ENCODE measurements at places on chromosomes 5 and 9.

DNA sequence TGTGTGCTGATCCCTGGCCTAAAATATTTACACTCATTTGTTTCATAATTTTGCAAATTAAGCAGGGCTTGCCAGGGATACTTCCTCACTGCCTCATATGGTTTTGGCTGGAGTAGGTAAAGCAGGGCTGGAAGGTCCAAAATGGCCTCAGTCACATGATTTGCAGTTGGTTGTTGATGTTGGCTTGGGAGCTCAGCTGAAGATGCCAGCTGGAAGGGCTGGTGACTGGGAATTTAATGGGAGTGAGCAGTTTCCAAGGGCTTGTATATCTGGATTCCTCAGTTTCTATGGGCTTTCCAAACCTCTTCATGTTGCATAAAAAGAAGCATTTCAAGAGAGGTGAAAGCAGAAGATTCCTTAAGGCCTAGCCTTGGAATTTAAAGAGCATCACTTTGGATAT, 729.3 kb downstream of the CDH18 start:
- DNase-seq: no peak

GRCh38 chr5:56060276-56061110, 65.7 kb upstream of the IL6ST start:
- no peak for DNase-seq

GRCh38 chr9:91182429-91183225, 179.1 kb downstream of the AUH start:
- DNase-seq: peak; percentile 3

DNA sequence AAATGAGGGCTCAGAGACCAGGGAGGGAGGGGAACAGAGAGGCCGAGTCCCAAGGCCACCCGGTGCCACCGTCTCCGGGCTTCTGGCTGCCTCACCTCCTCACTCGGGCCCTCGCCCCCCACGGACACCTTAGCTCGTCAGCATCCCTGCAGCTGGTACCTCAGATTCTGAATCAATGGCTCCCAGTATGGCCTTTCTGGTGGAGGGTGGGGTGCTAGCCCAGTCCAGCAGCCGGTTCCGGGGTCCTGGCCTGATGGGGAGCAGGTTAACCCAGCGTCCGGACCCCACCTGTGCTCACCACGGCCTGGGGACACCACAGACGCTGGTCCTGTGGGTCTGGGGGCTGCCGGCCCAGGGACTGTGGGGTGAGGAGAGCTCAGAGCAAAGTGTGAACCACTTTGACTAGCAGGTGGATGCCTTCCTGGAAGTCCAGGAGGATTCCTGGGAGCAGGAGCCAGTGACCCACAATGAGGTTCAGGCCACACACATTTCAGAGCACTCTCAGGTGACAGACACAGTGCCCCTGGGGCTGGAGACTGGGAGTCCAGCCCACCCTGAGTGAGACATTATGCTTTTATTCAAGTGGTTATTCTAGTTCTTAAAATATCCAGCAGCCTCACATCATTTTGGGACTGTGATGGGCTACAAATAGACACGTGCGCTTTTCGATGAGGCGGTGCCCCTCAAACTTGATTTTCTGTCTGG, 53.3 kb downstream of the AHRR start:
- DNase-seq: no peak

GRCh38 chr5:26482810-26483375, 555.5 kb downstream of the CDH9 start:
- DNase-seq: peak; percentile 9

DNA sequence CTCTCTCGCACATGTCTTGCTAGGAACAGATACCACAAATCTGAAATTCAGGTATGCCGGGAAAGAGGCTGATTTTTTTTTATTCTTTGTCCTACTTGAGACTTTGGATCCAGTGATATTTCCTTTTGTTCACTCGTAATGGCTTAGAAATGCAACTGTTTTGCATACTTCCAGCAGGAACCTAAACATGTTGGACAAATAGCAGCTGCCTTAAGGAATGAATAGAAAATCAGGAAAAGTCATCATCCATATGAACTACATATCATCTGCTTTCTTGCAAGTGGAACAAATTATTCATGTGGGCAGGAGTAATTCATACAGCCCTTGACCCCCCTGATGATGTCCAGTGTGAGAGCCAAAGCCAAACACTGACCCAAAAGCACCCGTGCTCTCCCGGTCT, 17.4 kb downstream of the TTC39B start:
- no peak for DNase-seq

DNA sequence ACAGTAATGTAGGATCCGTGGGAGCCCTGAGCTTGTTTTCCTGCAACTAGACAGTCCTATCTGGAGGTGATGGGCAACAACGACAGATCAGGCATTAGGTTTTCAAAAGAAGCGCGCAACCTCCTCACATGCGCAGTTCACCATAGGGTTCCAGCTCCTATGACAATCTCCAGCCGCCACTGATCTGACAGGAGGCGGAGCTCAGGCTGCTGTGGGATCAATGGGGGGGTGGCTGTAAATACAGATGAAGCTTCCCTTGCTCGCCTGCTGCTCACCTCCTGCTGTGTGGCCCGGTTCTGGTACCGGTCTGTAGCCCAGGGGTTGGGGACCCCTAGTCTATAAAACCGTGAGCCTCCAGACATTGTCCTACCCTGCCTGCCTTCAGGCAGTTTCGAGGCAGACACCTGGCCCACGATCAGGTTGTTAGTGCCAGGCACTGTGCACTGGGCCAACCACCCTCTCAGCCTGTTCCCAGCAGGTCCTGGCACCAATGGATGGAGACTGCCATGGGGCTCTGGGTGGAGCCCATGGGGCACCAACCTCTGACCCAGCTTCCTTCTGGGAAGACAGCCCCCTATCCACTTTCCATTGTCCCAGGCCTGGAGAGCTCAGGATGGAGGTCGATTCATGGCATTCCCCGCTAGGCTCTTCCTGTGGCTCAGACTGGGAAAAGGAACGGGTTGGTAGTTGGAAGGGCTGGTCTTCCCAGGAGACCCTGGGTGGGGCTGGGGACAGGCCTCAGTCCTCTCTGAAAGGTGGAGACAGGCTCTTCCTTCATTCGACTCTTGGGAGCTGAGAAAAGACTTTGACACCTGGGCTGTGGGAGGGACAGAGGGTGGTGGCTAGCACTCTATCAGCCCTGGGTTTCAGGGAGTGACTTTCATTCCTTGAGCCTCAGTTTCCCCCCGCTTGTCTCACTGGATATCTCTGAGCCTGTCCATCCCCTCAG, 1.7 kb downstream of the ENDOG start:
- DNase-seq: no peak

DNA sequence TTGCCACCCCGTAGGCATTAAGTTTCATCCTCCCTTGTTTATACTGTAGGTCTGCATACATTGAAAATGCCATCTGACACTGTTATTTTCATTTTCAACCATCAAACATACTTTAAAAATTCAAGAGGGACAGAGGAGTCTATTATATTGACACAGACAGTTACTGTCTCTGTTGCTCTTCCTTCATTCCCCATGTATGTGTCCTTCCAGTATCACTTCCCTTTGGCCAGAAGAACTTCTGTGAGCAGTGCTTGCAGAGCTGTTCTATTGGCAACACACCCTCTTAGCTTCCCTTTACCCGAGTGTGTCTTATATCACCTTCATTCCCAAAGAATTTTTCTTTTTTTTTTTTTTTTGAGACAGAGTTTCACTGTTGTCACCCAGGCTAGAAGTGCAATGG, 42.8 kb downstream of the RASGEF1C start:
- DNase-seq: no peak

DNA sequence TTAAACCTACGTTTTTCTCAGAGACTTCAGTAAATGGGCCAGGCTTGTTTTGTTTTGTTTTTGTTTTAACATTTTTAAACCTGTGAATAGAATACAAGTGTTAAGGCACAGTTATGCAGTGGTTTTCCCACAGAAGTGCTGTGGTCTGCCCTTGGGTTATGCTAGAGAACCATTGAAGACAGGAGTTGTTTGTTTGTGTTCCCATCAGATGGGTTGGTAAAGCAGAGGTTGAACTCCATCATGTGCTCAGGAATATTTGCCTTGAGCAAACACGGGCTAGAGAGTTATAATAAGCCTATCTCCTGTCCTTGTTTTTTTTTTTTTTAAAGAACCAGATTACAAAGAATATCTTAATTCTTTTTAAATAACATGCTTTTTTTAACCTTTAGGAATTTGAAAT, 28.5 kb downstream of the RHOBTB3 start:
- no peak for DNase-seq

DNA sequence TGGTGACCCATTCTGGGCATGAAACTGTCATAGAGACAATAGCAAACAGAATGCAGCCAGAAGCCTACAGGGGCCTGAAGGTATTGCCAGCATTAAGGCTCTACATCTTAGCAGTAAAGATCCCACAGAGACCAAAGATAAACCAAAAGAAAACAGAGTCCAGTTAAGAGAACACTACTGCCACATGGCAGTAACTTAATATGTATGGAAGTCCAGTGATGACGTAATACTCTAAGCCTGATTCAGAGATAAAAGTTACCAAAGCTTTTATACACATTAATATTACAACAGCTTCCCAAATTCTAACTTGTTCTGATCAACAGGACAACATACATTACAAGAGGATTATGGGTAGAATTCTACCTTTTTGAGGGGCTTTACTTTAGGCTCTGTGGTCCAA, 371.5 kb downstream of the PRELID2 start:
- DNase-seq: no peak

- DNase-seq: no peak
Observed at GRCh38 chr5:156400231-156400986, 73.4 kb downstream of the SGCD start.

DNA sequence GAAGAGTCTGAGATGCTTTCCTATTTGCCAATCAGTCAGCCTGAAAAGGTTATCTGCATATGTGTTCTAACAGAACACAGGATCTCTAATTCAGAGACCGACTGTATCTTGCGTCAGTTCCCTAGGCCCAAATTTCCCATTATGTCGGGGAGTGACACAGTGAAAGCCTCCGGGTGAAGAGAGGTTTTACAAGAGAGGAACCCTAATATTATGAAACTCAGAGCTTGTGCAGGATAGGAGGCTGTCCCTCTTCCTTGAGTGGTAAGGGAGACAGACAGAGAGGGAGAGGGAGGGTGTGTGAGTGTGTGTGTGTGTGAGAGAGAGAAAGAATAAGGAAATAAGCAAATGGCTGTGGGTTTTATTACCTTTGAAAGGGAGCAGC, 1.9 kb downstream of the CD14 start:
- DNase-seq: no peak

- DNase-seq: no peak
Observed at GRCh38 chr5:157866536-157866935, 7.6 kb upstream of the CLINT1 start.

GRCh38 chr9:114488398-114489129, 16.7 kb downstream of the WHRN start:
- no peak for DNase-seq

- no peak for DNase-seq
Observed at GRCh38 chr9:89794918-89795317, 190.1 kb downstream of the GADD45G start.

DNA sequence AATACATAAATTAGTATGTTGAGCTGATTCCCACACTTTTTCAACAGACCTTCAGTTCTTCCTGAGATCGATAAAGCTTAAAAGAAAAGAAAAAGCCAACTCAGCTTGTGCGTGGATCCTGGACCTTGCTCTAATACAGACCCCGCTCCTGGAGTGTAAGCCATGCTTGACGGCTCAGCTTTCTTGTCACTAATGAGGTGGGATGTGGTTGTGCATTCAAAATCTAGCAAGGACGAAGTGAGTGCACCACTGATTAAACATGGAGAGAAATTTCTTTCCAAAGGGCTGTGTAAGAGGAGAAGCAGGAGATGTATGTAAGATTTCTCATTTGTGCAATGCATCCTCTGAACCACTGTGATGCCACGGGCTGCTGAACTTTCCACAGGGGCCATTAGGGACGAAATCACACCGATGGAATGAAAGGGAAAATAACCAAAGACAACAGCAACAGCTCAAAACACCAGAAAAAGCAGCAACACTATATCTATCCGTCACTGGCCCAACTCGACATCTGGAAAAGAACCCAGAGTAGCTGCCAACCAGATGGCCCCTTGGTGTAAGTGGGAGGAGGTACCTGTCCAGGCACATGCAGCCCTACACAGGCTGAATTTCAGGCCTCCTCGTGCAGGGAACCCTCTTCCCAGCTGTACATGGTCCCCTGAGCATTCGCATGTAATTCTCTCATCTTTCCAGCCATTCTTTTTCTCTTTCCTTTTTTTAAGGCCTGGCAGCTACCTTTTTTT, 178.9 kb downstream of the SREK1 start:
- peak; percentile 86 for DNase-seq

GRCh38 chr5:135229679-135230132, 169.3 kb downstream of the MACROH2A1 start:
- no peak for DNase-seq

DNA sequence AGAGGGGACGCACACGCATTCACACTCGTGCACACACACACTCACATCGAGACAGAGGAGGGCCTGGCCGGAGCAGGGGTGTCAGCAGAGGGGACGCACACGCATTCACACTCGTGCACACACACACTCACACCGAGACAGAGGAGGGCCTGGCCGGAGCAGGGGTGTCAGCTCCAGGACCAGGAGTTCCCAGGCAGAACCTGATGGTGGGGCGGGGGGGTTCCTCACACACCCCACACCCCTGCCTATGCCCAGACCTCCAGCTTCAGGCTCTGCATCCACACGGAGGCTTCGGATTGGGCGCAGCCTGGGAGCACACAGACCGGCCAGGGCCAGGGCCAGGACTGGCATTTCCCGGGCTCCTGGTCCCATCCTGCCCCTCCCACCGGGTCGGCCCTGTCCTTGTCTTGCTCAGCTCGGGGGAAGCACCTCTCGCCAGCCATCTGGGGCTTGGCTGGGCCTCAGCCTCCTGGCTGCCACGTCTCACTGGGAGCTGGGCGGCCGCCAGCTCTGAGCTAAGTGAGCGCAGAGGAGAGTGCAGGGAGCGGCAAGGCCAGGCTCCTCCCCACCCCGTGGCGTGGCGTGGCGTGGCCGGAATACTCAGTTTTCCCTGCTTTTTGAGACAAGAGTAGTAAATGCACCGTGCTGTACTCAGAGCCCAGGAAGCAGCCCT, 31.3 kb downstream of the ADAMTS2 start:
- DNase-seq: peak; percentile 50

DNA sequence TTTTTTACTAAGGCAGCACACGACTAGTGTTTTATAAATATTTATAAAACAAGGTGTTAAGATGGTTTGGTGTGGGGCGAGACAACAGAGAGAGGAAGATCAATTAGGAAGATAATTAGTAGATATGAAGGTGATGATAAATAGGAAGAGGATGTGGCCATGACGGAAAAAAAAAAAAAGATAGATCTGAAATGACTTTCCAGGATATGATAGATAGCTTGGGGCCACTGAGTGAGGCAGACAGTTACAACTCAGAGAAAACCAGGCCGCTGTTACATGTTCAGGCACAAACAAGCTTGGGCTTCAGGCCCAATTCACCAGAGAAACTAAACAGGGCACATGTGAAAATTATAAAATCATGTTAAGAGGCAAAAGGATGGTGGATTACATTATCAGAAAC, 43.2 kb downstream of the KIAA0825 start:
- no peak for DNase-seq

GRCh38 chr9:14031060-14031414, 282.9 kb downstream of the NFIB start:
- DNase-seq: peak; percentile 44

- no peak for DNase-seq
Observed at GRCh38 chr5:44900273-44900954, 91.7 kb downstream of the MRPS30 start.
